ENCODE measurements at places on chromosomes 7 and 10. TPM values are rescaled to one million over a fixed set of nuclear protein-coding genes. Genes with fewer than 3 reads are reported as not detected.

The LIPM gene
- not detected for total RNA-seq

The ANKRD7 gene
- total RNA-seq, result 1.6 TPM

The INSYN2A gene
- 7.7 TPM for total RNA-seq

The TUBAL3 gene
- not detected for total RNA-seq

The C10orf90 gene
- not detected for total RNA-seq

The FGL2 gene
- total RNA-seq, result 170 TPM

The TMEM176B gene
- not detected for total RNA-seq

The TAS2R3 gene
- 1.3 TPM for total RNA-seq

The METTL27 gene
- 11.8 TPM for total RNA-seq

The EPO gene
- total RNA-seq, result not detected

The NOS3 gene
- 0.17 TPM for total RNA-seq

The CCDC71L gene
- total RNA-seq, result 13.7 TPM
